ENCODE measurements at places on chromosomes 4 and X.

DNA sequence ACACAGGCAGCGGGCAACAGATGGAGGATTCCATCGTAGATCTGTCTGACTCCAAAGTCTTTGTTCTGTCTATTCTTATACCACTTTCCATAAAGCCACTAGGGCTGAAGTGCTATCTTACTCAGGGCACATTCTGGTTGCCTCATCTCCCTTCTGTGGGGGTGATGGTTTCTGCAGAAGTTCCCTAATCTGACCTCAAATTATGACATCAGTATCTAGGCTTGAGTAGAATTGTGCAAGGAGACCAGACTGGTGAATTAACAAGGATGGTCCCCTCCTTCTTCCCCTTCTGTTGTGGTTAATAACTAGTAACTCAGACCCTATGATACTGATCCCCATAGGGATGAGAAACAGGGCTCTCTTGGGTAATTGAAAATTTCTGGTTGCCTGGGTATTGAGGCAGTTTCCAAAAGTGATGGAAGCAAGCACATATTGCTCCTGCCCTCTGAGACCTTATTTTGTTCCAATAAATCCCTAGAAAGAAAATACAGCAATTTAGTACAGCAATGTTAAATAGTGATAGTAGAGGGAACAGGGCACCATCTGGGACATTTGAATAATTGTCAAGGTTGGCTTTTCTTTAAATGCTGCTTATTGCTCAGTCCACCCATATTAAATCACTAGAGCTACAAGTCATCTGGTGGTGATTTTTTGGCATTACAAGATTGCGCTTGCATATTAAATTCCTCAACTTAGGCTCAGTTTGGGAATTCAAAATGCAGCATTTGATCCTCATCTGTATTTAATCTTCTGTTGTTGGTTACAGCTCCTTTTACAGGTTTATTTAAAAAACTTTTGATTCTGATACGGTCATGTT, 57.3 kb upstream of the AP1S2 start:
- no peak for DNase-seq

GRCh38 chr4:15714646-15715435, 12.0 kb downstream of the BST1 start:
- no peak for DNase-seq

GRCh38 chrX:151563449-151563848, at the start of gene PASD1:
TSS of gene PASD1 (plus strand) at chrX:151563675. CDS start at chrX:151601554, 37,879 bp downstream.
- DNase-seq = no peak

DNA sequence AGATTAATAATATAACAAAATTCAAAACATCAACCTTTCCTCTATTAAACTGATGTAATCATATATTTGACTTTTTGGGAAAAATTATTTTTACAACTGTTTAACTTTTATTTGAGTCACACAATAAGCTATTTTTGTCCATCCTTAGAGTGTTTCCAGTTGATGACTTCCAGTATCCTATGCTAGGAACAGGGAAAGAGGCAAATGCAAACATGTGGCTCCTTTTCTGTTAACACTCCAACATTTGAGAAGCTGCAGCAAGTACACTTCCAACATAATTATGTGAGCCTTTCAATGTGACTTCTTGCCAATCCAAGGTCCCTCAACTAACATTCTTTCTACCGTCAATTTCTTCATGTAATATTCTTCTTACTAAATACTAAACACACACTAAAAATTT, 117.7 kb downstream of the PPA2 start:
- no peak for DNase-seq

DNA sequence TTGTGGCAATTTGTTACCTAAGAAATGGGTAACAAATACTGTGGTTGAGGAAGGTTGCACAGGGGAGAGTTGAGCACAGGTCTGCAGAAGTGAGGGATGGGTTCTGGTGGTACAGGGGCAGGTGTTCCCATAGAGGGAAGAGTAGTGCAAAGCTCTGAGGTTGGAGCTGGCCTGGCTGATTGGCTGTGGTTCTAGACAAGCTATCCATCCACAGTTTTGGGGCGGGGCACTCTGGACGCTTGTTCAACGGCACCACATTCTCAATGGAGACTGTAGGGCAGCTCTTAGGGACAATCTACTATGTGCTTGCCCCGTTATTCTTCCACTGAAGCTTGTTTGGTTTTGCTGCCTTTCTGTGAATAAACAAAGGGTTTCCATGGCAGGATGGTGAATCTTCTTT, 35.4 kb downstream of the NAT8L start:
- DNase-seq = no peak
